Epithelial cell of prostate (primary cell): ENCODE measurements at places on chromosomes 7 and 10.

DNA sequence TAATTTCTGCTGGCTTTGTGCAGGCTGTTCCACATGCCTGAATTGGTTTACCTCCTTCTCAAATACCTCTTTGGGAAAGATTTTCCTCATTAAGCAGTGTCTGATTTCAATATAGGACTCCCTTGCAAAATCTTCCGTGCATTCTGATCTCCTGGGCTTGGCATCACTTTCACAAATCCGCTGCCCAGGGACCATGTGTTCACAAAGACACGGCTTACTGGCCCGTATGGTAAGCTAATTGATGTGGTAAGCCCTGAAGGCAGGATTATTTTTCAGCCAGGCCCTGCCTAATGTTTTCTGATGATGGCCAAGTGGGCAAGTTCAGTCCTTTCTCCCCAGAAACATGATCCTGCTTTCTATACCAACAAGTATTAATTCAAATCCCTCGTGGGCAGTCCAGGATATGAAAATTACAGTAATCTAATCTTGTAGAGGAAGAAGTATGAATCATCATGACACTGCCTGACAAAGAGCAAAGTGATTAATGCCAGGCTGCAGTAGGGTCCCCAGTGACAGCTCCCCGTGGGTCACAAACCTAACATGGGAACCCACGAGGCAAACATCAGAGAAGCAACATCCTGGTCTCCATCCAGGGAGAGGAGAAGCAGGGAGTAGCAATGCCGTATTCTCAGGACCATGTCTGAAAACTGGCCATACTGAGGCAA lies 11.6 kb upstream of the SVIL start:
- DNase-seq: no peak

DNA sequence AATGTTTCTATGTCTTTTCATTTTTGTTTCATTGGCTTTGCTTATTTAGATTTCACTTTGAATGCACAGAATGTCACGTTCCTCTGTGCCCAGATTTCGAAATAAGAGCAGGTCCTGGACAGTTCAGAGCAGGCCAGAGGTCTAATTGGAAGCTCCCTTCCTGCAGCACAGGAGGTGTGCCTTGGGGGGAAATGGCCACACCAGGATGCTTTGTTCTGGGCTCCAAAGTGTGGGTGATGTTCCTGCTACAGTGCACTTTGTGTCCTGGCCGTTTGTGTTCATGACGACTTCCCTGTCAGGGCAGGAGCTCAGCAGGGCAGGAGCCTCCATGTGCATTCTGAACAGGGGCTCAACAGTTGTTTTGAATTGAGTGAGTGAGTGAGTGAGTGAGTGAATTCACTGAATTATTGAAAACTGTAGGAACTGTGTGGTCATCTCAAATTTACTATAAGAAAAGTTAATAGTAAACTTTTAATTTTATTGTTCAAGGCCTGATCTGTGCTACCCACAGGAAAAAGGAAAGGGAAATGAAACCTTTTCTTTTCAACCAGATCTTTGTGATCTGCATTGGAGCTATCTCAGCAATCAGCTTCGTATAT lies 109.5 kb upstream of the GJD4 start:
- DNase-seq: no peak

DNA sequence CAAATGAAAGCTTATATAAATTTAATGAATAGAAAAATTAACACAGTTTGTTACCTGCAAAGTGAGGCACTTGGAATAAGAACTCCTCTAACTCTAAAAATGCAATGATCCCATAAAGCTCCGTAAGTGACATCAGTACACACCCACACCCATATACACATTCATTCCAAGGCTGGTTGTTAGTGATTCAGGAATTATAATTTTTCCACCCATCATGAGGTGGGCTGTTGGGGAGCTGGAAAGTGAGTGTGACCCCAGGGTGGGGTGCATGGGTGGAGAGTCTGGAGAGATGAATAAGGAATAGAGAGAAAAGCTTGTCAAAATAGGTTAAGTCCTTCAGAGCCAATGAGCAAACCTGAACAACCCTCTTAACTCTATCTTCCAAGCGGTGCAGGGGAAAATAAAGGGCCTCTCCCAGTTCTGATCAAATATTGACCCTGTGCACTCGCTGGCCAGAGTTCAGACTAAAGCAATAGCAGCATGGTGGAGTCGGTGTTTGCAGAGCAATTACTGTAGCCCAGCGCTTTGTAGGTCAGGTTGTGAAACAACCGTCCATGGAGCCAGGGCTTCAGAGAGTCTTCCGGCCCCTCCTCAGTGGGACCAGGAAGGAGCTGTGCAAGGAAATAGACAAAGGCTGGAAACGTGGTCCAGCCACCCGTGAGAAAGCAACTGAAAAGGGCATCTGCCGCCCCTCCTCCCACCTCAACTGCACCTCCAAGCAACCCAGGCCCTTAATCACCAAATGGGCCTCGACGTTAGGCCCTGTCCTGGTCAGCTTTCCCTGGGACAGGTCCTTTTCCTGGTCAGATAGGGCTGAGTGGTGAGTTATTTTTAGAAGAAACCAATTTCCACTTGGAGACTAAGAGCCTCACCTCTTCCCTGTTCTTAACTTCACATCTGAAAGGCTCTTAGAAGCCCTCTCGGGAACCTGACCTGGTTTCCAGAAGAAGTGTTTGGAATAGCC lies 61.2 kb downstream of the SH3PXD2A start:
- no peak for DNase-seq

GRCh38 chr10:121059351-121059750 lies 208.2 kb downstream of the WDR11 start:
- DNase-seq: no peak

GRCh38 chr7:128381161-128381821 lies 19.8 kb upstream of the PRRT4 start:
- peak; percentile 39 for DNase-seq

GRCh38 chr7:2604608-2605174 lies 27.1 kb upstream of the TTYH3 start:
- DNase-seq: no peak

DNA sequence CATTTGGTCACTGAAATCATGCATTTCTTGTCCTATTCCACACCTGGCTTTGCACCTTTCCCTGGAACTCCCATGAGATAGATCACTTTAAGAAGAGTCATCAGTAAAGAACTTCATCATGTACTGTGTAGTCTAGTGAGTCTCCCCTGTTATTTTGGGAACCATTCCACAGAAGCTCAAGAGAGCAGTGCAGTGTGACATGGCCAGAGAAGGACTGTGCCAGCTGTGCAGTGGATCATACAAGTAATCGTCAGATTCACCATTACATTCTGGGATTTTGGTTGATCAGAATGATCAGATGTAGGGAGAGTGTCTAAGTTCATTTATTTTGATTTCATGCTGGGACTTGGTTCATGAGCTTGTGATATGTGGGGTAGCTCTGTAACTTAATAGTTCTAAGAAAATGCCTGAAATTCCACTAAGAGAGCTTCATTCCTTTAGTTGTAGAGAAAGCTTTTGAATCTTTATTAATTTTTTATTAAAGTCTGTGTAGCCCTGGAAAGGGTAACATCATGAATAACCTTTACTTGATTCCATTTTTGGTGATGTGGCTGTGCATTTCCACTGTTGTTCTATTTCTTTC lies 166.8 kb downstream of the SUGCT start:
- no peak for DNase-seq

DNA sequence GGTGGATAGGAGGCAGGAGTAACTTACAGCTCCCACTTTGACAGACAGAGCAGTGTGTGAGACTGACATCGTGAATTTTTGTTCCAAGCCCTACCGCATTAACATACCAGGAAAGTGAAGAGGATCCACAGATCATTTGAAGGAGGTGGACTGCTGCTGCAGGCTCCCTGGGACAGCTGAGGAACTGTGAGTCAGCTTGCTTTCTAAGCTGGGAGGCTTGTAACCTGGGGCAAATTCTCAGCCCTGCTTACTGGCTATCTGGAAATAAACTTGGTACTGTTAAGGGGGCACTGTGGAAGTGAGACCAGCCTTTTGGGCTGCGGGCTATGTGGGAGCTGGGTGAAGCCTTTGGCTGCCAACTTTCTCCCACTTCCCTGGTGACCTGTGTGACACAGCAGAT lies 1202.5 kb downstream of the DNAJB9 start:
- DNase-seq: no peak

- DNase-seq: no peak
Measured at GRCh38 chr10:63265222-63265617, 132.1 kb downstream of the NRBF2 start.

- no peak for DNase-seq
Measured at GRCh38 chr10:75400771-75401568, 594 bp downstream of the ZNF503 start.

GRCh38 chr10:3782451-3783315 lies 2.3 kb downstream of the KLF6 start:
- no peak for DNase-seq

DNA sequence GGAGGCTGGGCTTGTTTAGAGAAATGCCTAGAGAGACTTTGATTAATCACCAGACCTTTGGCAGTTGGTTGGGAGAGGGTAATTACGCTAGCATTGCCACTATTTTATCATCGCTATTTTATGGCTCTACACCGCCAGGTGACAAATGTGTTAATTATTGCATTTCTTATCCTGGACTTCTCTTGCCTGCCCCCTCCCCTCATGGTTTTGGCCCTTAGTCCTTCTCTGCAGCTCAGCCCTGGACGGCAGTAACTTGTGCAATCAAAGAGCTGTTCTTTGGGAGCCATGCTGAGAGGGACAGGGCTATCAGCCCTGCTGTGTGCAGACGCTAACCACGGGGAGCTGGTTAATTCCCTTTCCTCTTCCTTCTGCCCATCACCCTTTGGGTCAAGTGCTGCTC lies 585.0 kb downstream of the AUTS2 start:
- DNase-seq: no peak

GRCh38 chr7:5077740-5078139 lies 32.1 kb downstream of the RBAK start:
- DNase-seq: no peak

GRCh38 chr10:33125522-33126517 lies 167.8 kb upstream of the ITGB1 start:
- peak; percentile 91 for DNase-seq

DNA sequence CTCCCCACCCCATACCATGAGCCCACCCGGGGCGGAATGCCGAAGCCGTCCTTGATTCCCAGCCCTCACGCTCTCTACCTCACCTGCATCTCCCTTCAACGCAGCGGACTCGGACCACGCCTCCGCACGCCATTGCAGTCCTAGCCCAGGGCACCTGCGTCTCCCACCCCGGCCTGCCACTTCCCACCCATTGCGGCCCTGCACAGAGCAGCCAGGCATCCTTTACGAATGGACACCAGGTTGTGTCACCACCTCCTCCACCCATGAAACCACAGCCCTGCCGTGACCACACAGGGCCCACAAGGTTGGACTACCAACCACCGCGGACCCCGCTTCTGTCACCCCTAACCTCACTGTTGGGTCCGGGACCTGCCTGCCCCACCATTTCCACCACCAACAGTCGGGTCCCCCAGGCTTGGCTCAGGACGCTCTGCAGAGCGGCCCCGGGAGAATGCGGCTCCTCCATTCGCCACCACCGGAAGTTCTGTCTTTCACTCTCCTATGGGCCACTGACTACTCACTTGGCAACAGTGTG lies 232.5 kb downstream of the MAD1L1 start:
- no peak for DNase-seq

- DNase-seq: peak; percentile 51
Measured at GRCh38 chr10:17348501-17349349, 105.7 kb downstream of the ST8SIA6 start.

DNA sequence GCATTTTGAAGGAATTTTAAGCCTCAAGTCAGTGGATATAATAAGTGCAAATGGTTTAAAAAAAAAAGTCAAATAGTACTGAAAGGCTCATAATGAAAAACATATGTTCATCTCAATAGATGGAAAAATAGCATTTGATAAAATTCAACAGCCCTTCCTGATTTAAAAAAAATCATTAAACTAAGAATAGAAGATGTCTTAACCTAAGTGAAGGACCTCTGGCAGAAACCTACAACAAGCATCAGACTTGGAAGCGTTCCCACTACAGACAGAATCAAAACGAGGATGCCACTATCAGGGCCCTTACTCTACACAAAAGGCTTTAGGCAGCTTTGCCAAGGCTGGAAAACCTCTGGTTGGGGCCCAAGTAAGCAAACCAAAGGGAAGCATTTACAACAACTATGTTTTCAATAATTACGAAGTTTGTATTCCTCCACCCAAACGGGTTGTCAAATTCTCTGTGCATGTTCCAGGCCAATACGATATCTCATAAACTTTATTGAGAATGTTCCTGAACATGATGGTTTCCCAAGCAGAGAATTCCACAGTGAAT lies 45.1 kb downstream of the CYTH3 start:
- DNase-seq: no peak

DNA sequence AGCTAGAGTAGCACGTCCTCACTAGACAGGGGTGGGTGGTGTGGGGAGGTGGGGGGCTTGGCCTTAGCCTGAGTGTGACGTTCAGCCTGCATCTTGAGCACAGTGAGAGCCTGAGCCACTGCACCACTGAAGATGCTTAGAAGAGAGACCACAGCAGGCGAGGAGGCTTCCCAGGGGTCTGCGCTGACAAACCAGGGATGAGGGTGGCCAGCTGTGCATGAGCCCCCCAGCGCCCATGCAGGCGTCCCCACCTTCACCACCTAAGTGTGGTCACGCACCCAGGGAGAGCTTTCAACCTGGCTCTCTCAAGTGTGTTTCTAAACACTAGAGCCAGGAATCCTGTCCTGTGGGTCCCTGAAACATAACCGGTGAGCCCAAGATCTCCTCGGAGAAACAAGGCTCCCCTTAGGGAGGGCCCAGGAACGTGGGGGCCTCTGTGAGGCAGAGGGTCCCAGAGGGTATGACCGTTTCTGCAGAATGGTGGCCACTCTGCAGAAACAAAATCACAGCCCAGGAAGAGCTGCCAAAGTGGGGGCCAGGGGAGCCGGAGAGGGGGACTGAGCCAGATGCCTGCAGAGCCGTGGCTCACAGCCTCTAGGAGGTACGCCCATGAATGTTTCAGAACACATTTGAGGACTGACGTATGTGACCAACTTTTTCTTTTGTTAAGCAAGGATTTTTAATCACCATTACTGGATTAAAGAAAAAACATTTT lies 85.2 kb upstream of the INSIG1 start:
- no peak for DNase-seq

GRCh38 chr7:21972397-21972784 lies 26.7 kb upstream of the CDCA7L start:
- no peak for DNase-seq

DNA sequence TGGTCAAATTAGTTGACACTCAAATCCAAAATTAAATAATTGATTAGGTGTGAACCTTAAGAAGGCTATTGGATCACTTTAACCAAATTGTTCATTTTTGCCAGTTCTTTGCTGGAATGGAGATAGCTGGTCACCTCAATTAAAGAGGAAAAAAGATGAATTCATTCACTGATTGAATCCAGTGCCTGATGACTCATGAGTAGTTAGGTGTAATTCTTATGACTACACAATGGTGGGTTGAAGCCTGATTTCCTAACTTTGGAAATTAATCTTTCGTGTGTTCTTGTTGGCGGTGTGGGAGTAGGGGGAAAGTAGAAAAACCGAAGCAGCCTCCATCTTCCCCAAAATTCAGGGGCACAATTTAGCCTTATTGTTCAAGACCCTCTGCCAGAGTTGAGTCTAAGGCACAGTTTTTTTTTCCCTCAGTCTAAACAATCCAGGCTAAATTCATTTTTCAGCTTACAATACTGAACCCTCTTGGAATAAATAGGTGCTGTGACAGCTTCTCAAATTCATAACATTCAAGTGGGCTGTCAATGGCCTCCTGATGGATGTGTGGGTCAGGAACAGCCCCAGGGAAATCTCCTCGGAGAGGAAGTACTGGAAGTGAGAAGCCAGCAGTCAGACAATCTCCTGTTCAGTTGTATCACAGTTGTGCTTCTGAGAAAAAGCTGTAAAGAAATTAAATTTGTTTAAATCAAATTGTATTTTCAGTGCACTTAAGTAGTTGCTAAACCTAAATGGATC lies 356.6 kb downstream of the BBS9 start:
- DNase-seq: no peak

GRCh38 chr7:39528849-39529248 lies 37.4 kb upstream of the YAE1 start:
- no peak for DNase-seq

- DNase-seq: no peak
Measured at GRCh38 chr7:5248201-5248885, 34.4 kb upstream of the SLC29A4 start.
